ENCODE measurements at places on chromosomes 11 and 22. TPM values are rescaled to one million over a fixed set of nuclear protein-coding genes. Genes with fewer than 3 reads are reported as not detected.

GRCh38 chr11:28808771-28809170 is 700.6 kb downstream of the METTL15 start:
- H3K4me3 ChIP-seq = no peak overlapping the region
- no peaks in the 10 kb centered on the region for H3K4me1 ChIP-seq
- H3K27me3 ChIP-seq = no peaks in the 10 kb centered on the region

DNA sequence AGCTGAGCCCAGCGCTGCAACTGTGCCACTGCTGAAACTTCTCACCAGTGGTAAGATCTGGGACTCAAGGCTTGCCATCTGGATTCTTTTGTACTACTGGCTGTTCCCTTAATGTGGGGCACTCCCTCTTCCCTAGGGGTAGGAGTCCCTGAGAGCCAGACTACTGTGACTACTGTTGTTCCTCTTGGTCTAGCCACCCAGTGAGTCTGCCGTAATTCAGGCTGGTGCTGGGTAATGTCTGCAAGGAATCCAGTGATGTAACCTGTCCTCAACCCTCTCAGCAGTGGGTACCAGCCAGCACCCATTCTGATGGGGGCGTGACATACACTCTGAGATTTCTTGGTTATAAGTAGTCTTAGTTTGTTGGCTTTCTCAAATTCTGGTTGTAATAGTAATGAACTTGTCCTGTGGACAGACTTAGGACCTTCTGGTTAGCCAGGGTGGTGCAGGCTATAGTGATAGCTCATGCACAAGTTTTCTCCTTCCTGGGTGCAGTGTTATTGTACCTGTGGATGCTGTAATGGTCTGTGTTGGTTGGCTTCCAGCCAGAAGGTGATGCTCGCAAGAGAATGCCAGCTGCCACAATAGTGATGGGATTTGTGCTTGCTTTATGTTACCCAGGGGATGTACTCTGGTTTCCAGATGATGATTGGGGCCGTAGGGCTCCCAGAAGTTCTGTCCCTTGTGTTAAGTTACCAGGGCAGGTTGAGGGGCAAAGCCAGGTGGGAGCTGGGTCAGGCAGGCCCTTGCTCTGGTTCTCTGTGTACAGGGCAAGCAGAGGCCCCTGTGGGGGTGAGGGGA is 65.5 kb downstream of the ARHGAP42 start:
- H3K36me3 ChIP-seq = peaks cover 12% of the 10 kb centered on the region
- no peaks in the 10 kb centered on the region for H3K27me3 ChIP-seq
- no peak overlapping the region for H3K27ac ChIP-seq
- DNase-seq = no peak

GRCh38 chr11:61702701-61703312 is 22.6 kb downstream of the DAGLA start:
- no peaks in the 10 kb centered on the region for H3K36me3 ChIP-seq
- H3K27me3 ChIP-seq = peaks cover 3% of the 10 kb centered on the region
- DNase-seq = no peak
- H3K4me1 ChIP-seq = peaks cover 6% of the 10 kb centered on the region

- H3K4me3 ChIP-seq = no peak overlapping the region
- H3K27ac ChIP-seq = no peak overlapping the region
- peaks cover 7% of the 10 kb centered on the region for H3K27me3 ChIP-seq
Observed at GRCh38 chr11:111573821-111574249, 28.4 kb upstream of the SIK2 start.

DNA sequence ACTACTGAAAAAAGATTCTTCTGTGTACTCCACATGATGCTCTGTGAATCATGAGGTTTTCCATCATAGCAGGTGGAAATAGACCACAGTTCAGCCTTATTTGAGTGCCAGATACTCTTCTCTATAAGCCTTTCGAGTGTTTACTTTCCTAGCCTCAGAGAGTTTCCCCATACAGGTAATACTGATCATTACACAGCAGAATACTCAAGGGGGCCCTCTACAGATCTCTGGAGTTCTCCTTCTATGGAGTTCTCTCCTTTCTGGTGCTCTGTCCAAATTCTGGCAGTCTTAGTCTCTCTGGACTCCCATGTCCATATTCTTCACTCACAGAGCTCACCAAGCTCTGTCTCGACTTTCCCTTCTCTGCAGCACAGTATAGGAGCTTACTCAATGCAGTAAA is 175.7 kb upstream of the CARD18 start:
- no peak overlapping the region for H3K27ac ChIP-seq
- H3K4me3 ChIP-seq = no peak overlapping the region
- H3K27me3 ChIP-seq = no peaks in the 10 kb centered on the region
- no peaks in the 10 kb centered on the region for H3K4me1 ChIP-seq
- DNase-seq = no peak

DNA sequence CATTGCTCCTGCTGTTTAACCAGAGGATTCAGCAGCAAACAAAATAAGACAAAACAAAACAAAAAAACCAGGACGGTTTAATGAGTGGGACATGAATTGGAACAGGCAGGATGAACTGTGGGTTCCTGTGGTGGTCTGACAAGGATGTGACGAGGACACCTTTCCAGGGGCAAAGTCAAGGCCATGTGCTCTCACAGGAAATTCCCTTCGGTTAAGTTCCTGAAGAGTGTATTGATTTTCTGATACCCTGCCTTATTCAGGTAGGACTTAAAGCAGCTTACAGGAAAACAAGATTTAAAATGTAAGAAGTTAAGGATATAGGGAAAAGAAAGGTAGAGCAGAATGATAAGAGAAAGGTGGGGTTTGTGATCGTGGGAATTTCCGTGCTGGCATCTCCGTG is 8.5 kb upstream of the PLET1 start:
- no peak overlapping the region for H3K4me3 ChIP-seq
- H3K36me3 ChIP-seq = no peaks in the 10 kb centered on the region
- H3K27ac ChIP-seq = no peak overlapping the region
- no peak for DNase-seq
- peaks cover 25% of the 10 kb centered on the region for H3K4me1 ChIP-seq

- no peaks in the 10 kb centered on the region for H3K36me3 ChIP-seq
- H3K4me3 ChIP-seq = peak overlapping the region; percentile 89
- H3K27me3 ChIP-seq = no peaks in the 10 kb centered on the region
- peaks cover 42% of the 10 kb centered on the region for H3K4me1 ChIP-seq
Observed at GRCh38 chr11:76861490-76861953, 804 bp downstream of the ACER3 start.

GRCh38 chr11:70089631-70090030 is 11.5 kb downstream of the ANO1 start:
- H3K4me1 ChIP-seq = no peaks in the 10 kb centered on the region
- H3K27ac ChIP-seq = no peak overlapping the region
- H3K27me3 ChIP-seq = peaks cover 4% of the 10 kb centered on the region
- DNase-seq = no peak
- no peaks in the 10 kb centered on the region for H3K36me3 ChIP-seq

Gene UNC93B1
- 133 TPM for total RNA-seq

Gene LARGE1
- total RNA-seq = 22.2 TPM

Gene CEP57
- total RNA-seq = 52.6 TPM
